ENCODE measurements at places on chromosomes 1 and 21. TPM values are rescaled to one million over a fixed set of nuclear protein-coding genes. Genes with fewer than 3 reads are reported as not detected.

OR2AK2 gene
- total RNA-seq = not detected

SLC1A7 gene
- not detected for total RNA-seq

ACKR1 gene
- not detected for total RNA-seq

MAPKAPK2 gene
- 52.4 TPM for total RNA-seq

SLC9C2 gene
- total RNA-seq = 0.46 TPM

PTPN14 gene
- total RNA-seq = 49.6 TPM

KRTAP10-1 gene
- not detected for total RNA-seq

PROX1 gene
- total RNA-seq = under 0.01 TPM

TNNI3K gene
- not detected for total RNA-seq

NRIP1 gene
- total RNA-seq = 124 TPM

KRTAP12-2 gene
- total RNA-seq = not detected

NIT1 gene
- 19.1 TPM for total RNA-seq

PRAMEF5 gene
- total RNA-seq = not detected

SLAMF6 gene
- total RNA-seq = not detected

CLDN17 gene
- not detected for total RNA-seq

EPRS1 gene
- total RNA-seq = 288 TPM

GSTM1 gene
- 0.51 TPM for total RNA-seq

UTS2 gene
- not detected for total RNA-seq

CD52 gene
- not detected for total RNA-seq

MAEL gene
- total RNA-seq = not detected

APCS gene
- total RNA-seq = not detected
